ENCODE measurements at places on chromosomes 2 and 18. TPM values are rescaled to one million over a fixed set of nuclear protein-coding genes. Genes with fewer than 3 reads are reported as not detected.

Gene ANKRD23
- 7.4 TPM for polyA plus RNA-seq

- DNase-seq: no peak
These were observed 138.4 kb upstream of the TWIST2 start for GRCh38 chr2:238709325-238710025.

DNA sequence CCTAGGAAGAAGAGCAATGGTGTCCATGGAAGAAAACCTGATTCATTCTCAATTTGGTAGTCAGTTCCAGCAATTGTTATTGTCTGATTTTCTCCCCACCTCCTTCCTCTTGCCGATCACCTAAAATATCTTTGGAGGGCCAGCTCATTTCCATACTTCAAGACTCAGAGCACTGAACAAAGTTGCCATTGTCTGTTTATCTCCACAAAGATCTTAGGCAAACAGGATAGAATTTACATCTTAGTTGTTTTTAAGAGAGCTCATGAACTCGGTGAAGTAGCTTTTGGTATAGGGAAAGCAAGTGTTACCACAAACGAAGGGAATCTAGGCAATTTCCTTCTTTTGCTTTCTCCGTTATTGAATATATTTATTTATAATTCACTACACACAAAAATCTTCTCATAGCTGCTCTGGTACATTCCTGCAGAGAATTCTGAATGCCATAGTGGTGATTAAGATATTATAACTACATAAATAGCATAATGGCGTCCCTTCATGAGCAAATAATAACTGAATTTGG is 41.5 kb upstream of the CHST9 start:
- DNase-seq: no peak

DNA sequence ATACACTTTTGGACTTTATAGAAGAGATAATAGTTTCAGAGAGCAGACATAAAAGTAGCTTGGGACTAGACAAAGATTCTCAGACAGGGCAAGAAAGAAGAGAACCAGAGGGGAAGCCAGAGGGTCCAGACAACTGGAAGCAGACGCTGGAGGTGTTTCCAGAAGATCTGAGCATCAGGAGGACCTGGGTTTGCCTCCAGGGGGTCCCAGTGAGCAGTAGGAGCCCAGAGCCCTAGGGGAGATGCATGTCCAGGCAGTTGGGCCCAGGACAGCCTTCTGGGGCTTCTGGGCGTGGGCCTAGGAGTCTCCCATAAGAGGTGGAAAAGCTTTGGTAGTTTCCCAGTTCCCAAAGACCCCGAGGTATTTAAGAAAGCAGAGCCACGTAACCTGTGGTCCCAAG is 251.2 kb upstream of the ID2 start:
- DNase-seq: no peak

DNA sequence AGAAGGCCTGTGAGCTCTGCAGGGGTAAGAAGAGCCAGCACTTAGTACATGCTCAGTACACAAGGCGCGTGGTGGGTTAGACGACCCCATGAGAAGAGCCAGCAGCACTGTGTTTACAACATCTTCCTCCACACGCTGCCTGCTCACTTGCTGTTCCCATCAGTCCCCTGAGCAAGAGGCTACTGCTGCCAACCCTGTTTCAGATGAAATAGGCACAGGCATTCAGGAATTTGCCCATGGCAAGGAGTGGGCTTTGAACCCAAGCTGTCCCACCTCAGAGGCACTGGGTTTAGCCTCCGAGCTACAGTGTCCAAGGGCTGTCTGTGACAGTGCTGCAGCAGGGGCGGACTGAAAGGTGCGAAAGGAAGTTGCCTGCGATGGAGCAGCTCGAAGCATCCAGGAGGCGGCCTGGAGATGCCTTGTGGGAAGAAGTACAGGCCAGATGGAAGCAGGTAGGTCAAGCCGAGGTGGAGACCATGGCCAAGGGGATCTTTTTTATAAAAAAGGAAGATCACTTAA is 121.5 kb upstream of the PXDN start:
- no peak for DNase-seq

DNA sequence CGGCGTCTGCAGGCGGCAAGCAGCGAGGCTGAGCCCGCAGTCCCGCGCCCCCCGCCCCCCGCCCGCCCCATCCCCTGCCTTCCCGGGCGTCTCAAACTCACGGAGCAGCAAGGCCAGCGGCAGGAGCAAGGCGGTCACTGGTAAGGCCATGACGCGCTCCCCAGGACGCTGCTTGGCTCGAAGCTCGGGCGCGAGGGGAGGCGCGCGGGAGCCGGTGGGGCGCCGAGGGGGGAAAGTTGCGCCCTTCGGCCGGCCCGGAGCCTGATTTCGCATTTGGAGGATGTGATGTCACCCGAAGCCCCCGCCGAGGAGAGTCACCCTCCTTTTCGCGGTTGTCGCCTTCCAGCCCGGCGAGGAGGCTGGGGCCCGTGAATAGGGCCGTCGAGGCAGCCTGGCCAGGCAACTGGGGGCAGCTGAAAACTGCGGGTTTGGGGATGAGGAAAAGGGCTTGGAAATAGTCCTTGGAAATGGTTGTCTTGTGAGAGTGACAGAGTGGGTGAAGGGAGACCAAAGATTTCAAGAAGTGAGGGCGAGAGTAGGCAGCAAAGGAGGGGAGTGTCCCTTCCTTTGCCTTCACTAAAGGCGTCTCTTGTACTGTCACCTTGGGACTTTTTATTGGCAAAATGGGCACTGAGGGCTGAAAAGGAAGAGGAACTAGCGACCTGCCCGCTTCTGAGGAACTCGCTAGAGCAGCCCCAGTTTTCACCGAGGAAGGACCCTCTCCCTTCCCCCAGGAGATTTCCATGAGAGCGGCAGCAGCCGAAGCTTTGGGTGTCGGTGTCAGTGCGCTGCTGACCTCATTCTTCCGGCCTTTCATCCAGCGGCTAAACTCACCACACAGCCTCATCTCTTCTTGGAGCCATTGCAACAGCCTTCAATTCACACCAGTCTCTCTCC is at the start of gene CD8A:
CD8A (minus strand) TSS at position 238 of the 897 bp plus-strand sequence; CDS start at position 150, 88 bp downstream.
- DNase-seq: no peak

- DNase-seq: no peak
These were observed 26.5 kb downstream of the MDH1 start for GRCh38 chr2:63614983-63615945.

GRCh38 chr2:170502361-170503130 is 212.6 kb upstream of the SP5 start:
- DNase-seq: no peak

Gene CIB4
- polyA plus RNA-seq: 1.0 TPM

- no peak for DNase-seq
These were observed 8.4 kb upstream of the AGBL5 start for GRCh38 chr2:27042985-27043634.

GRCh38 chr18:36593641-36594040 is 235.2 kb downstream of the TPGS2 start:
- no peak for DNase-seq

DNA sequence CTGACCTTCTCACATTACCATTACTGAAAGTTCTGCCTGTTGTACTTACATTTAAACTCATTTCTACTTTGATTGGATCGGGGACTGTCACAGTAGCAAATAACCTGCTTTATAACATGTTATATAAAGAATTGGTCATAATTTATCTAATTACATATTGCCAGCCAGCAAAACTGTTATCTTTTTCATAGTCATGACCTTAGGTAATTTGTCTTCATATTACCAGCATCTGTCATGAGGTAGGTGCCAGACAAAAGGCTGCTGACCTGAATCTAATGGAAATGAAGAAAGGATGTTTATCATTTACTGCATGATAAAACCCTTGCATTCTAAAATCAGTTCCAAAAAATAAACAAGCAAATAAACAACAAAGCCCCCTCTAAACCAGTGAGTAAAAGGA is 89.4 kb upstream of the LRP1B start:
- DNase-seq: no peak

Gene CDH7
- polyA plus RNA-seq: 1.8 TPM

GRCh38 chr2:42504364-42505230 is 10.8 kb upstream of the KCNG3 start:
- DNase-seq: no peak

Gene SLC23A3
- 4.3 TPM for polyA plus RNA-seq

DNA sequence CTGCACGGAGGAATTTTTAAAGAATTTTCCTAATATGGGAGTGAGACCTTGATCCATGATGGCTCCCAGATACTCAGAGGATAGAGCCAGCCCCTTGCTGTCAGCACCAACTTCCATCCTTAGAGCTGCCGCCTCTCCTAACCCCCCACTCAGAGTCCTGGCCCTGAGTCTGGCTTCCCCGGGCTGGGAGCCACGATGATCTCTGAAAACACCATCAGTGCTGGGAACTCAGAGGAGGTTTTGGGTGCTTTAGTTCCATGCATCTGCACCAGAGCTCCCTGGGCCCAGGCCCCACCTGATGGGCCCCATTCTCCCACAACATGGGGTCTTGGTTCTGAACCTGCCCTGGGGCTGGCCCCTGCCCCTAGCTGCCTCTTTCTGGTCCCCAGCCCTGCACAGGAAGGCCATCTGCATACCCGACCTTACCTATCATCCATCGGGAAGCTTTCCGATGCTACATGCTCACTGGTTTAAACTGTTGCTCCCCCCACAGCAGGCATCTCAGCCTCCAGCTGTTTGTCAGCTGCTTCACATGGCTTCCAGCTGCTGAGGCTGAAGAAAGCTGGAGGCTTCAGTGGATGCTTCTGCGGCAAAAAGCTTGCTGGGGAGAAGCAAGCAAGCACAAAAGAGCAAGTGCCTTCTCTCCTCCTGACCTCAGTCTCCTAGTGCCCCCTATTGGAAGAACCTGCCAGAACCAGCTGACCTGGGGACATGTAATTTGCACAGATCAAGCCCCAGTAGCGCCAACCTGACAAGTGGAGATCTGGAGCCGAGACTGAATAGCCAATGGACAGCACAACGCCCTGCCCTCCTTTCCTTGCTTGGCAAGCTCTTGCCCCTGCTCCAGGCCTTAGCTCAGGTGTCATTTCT is 24.2 kb upstream of the RHOB start:
- DNase-seq: no peak

Gene DPP10
- 3.5 TPM for polyA plus RNA-seq

DNA sequence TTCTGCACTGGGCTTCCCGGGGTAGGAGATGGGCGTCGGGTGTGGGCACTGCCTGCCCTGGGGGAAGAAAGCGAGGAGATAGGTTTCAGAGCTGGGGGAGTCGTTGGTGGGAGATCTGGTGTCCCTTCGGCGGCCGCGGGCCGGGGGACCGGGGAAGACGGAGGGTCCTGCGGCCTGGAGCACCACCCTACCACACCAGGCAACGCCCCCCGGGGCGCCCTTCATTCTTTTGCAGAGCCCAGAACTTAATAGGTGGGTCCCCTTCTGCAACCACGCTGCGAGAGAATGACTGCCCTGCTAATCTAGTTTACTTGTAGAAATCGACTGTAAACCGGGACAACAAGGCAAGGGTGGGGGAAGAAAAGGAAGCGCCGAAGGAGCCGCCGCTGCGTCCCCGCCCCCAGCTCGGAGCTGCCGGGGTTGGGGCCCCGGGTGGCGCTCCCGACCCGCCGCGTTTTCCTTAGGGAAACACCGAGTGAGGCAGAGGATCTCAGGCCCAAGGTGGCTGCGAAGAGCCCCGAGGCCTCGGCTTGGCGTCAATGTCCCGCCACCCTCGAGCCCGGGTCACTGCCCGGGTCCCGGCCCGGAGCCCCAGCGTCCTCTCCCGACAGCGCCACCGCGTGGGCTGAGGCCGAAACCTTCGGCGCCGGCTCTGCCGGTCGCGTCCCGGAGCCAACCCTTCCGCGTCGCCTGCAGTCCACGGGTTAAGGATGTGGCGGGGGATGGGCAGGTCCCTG is 5.4 kb upstream of the SATB2 start:
- no peak for DNase-seq

DNA sequence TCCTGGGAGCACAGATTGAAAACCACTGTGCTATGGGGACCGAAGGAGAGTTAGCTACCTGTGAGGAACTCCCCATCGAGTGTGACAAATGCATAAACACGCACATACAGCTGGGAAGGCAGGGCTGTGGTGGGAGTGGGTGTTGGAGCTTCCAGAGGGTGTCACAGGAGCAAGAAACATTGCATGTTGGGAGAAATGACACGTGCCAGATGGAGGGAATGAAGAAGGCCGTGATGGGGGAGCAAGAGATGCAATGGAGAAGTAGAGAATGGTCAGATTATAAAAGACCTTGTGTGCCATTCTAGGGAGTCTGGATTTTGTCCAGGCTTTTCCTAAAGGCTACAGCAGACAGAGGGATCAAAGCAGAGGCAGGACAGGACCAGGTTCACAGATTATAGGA is 91.1 kb upstream of the NDUFV2 start:
- DNase-seq: no peak

Gene GKN1
- polyA plus RNA-seq: not detected

GRCh38 chr2:234847364-234847635 is 104.5 kb upstream of the SH3BP4 start:
- no peak for DNase-seq

- DNase-seq: no peak
These were observed 39.4 kb upstream of the TXNDC2 start for GRCh38 chr18:9846162-9846925.

GRCh38 chr2:99485824-99486223 is 4.0 kb downstream of the REV1 start:
- DNase-seq: no peak

DNA sequence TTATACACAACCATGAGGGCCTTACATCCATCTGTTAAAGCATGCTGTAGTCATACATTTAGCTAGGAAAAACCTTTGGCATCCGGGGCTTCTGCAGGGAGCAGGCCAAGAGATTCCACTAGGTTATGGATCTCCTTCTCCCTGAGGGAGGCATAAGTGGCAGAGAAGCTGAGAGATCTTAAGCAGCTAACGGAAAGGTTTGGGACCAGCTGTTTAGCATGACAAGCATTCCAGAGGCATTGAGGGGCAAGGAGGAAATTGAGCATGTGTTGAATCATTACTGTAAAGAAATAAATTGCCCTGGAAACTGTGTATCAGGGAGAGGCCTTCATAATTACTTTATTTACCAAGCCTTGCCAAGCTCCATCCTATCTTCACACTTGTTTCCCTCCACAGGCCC is 643.1 kb downstream of the CNTNAP5 start:
- no peak for DNase-seq

Measured in left lung (tissue), 14 donors.